Stomach (tissue), 19 donors: ENCODE measurements at places on chromosomes 4 and X.

- no peak for DNase-seq
These were observed 98.9 kb upstream of the ADRA2C start for GRCh38 chr4:3667258-3667657.

DNA sequence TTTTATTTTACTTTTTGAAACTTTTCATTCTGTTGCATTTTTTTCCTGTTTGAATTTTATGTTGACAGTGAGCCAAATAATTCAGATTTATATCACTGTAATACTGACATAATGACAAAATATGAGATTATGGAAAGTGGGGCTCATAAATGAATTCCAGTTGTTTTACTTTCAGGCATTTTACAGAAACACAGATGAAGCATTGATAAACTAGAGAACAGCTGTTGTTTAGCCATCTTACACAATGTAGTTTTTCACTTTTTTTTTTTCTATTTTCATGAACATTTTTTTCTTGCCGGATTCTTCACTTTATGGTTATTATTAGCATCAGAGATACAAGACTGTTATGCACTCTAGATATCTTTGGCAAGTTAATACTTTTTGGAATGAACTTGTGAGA is 91.7 kb upstream of the PAQR3 start:
- no peak for DNase-seq

DNA sequence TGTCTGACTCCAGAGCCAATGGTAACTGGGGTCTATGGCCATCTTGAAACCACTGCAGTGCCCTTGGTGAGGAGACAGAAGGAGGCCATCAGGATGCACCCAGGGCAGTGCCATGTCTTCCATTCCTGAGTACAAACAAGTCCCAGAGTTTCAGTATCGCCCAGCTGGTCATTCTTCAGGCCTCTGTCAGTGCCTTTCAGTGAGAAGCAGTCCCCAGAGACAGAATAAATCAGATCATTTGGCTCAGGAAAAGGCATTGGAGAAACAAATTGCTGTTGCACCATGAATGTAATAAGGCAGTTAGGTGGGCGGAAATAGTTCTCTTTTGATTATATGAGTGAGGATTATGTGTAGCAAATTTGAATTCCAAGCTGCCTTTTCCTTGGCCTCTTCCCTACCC is 21.3 kb downstream of the ADGRG4 start:
- DNase-seq, result no peak

- no peak for DNase-seq
These were observed 54.5 kb downstream of the TSPAN5 start for GRCh38 chr4:98603683-98604521.

DNA sequence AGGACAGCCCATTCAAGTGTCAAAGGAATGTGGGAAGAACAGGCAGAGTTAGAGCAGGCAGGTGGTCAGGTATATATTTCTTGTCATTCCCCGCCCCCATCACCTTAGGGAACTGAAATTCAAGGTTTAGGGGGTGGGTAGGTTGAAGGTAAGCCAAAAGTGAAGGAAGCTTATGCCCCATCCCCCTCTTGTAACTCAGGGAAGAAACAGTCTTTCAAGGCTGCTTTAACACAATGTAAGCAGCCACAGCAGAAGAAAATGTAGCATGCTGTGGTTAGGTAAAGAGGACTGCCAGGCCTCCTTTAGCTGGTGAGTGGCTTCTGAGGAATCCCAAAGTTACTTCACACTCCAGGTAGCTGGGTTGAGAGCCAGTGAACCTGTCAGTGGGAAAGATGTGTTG is 122.3 kb downstream of the RS1 start:
- DNase-seq, result no peak

- no peak for DNase-seq
These were observed 797.6 kb upstream of the PABPC4L start for GRCh38 chr4:134999169-134999568.

DNA sequence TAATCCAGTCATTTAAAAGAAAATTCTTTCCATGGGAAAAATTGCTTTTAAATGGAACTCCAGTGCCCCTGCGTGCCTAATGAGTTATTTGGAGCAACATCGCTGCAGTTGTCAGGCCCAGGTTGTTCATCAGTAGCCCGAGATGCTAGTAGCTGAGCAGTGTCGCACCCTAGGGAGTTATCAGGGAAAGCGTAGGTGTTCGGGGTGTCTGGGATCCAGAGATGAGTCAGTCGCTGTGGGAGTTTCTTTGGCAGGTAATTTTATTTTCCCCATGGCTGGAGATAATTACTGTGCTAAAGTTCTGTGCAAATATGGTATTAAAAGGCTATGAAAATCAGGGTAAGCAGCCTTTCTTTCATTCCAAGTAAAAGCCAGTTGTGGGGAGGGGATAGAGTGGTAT is 49.4 kb downstream of the ANXA3 start:
- no peak for DNase-seq

- no peak for DNase-seq
These were observed 34.6 kb upstream of the PLK4 start for GRCh38 chr4:127846061-127846460.

DNA sequence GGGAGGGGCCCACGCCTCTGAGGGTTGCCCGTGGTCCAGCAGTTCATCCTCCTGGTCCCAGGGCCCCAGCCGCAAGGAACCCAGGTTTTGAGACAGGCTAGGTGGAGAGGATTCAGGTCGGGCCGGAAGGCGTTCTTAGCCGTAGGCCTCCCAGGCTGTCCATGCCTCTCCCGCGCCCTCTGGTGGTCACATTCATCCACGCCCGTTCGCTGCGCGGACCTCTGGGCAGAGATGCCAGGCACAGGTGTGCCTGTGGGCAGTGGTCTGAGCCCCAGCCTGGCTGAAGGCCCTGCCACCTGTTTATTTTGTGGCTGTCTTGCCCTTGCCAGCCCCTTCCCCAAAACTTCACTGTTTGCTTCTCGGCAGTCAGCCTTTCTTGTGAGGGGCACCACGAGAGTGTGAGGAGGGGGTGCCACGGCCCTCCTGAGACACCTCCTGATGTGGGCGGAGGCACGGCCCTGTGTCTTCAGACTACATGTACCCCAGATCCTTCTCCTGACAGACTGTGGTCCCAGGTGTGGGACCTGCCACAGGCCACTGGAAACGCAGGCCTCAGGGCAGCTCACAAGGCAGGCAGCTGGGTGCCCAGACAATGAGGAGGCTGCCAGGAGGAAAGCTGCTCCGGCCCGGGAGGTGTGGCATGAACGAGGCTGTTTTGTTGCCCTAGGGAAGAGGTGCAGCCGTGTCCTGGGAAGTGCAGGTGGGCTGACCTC is 5.0 kb downstream of the UVSSA start:
- peak; percentile 94 for DNase-seq

- DNase-seq, result peak; percentile 81
These were observed 5.4 kb upstream of the TBC1D1 start for GRCh38 chr4:37885496-37885895.

- DNase-seq, result no peak
These were observed 97.0 kb downstream of the MID1IP1 start for GRCh38 chrX:38898261-38898660.

DNA sequence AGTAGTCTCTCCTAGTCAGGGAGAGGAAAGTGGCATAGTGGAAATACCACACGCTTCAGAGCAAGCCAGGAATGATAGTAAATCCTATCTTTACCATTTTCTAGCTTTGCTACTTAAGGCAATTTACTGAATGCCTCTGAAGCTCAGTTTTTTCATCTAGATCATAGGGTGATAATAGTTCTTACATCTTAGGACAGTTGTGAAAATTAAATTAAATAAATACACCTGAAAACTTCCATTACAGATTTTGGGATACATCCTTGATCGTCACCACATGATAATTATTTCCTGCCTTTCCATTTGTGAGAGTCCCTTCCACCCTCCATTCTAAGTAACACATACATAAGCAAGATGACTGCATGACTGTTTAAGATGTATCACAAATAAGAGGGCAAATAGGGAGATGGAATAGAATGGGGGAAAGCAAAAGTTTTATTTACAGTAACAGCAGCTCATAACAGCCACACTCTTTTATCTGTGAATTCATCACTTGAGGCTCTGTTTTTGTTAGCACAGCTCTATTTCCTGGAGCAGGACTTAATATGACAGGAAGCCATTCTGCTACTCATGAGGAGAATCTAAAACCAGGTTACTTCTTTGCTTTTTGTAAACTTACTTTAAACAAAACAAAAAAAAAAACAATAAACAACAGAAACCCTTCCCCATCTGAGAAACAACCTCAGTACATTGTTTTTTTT is 13.4 kb downstream of the P2RY10 start:
- no peak for DNase-seq

DNA sequence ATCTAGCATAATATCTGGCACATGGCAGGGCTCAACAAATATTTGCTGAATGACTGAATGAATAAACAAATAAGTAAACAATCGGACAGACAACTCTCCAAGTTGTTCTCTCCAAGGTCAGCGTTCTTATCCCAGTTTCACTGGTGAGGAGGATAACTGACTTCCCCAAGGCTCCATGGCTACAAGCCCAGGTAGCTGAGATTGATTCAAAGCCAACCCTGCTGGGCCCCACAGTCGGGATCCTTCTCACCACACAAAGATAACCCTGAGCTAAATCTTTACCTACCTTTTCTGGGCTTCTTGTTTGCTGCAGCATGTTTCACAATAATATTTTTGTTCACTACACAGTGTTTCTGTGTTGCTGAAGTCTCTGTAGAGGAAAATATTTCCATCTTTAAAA is 54.9 kb downstream of the USP46 start:
- peak; percentile 53 for DNase-seq

DNA sequence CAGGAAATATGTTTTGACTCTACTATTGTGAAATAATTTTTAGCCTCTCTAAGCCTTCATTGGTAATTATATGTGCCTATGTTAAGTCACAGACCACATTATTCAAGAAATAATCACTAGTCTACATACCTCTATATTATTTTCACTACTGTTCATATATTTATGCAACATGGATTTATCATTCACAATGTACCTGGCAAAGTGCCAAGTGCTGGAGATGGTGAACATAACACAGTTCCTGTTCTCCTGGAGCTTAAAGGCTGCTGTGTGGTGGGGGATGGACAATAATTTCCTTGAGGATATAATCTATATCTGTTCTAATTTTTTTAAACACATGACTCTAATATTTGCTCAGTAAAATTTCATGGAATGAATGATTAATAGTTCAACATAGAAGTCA is 527.7 kb upstream of the CXorf51A start:
- DNase-seq, result peak; percentile 6

DNA sequence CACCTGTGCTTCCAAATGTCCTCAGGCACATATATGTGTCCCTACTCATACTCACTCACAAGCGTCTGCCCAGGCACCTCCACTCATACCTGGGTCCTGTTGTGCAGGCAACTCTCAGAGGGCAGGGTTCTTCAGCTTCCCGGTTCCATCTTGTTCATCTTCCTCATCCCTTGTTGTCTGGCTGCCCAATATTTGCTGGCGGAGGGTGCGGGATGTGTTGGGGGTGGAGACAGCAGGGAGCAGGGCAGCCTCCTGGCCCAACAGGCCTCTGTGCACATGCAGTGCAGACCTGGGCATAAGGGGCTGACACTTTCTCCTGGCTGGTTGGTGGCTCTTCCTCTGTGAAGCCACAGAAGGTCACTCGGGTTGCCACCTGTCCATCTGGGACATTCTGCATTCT is 32.1 kb downstream of the NBDY start:
- no peak for DNase-seq

DNA sequence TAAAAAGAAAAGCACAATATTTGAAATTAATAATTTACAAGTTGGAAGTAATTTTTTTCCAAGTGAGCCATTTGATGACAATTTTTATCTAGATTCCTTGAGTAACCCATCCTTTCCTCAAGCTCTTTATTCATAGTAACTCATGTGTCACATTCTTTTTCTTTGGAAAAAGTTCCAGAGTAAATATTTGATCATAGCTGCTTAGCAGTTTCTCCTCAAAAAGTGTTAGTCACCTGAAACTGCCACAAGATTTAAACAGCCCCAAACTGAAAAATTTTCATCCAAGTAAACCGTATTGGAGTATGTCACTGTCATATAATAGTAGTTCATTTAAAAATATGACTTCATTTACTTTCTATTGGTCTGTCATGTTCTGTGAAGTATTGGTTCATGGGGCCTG is 94.6 kb upstream of the CASK start:
- DNase-seq, result no peak

DNA sequence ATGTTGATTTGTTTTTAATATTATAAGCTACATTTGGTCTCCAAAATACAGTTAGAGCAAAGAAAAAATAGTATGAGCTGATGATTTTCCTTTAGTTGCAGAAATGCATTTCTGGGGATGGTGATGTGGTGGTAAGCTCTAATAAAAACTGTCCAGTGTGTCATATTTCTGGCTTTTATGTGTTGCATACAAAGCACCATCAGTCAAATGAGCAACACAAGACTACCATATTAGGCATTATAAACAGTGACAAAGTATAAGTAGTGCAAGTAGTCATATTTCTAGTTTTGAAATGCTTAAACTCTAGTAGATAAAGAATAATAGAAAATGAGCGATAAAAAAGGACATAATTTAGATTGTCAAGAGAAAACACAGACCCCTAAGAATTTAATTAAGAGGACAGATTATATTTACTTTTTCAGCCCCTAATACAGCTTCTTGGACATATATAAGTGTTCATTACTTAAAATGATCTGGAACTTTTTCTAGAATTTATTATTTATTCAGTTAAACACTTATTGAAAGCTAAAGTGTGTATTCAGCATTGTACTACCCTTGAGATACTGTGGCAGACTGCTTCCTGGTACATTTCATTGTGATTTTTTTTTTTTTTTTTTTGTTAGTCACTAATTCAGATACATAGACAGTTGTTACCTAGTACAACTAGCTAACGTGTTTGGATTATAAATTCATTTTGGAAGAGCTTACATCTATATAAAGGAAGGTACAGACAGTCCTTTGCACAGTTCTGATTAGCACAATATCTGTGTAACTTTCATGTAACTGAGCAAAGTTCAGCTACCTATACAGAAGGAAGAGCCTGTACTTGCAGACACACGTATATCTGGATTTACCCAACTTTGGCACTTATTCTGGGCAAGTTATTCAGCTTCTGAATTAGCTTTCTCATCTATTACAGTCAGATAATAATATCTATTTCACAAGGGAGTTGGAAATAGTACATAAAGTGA is 22.3 kb downstream of the RAP1GDS1 start:
- no peak for DNase-seq

DNA sequence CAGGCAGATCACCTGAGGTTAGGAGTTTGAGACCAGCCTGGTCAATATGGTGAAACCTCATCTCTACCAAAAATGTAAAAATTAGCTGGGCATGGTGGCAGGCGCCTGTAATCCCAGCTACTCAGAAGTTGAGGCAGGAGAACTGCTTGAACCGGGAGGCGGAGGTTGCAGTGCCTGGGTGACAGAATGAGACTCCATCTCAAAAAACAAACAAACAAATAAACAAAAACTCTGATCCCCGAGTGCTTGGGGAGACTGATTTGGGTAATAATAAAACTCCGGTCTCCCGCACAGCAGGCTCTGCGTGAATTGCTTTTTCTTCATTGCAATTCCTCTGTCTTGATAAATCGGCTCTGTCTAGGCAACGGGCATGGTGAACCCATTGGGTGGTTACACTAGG is 73.4 kb downstream of the HPRT1 start:
- no peak for DNase-seq

- no peak for DNase-seq
These were observed 131.4 kb downstream of the CBR4 start for GRCh38 chr4:168878623-168879022.

GRCh38 chr4:124934916-124935315 is 222.4 kb upstream of the ANKRD50 start:
- no peak for DNase-seq

GRCh38 chr4:119032921-119033685 is 102.5 kb upstream of the MYOZ2 start:
- DNase-seq, result no peak
